ENCODE measurements at places on chromosomes 11 and 22.

- no peaks in the 10 kb centered on the region for H3K27me3 ChIP-seq
- no peaks in the 10 kb centered on the region for H3K36me3 ChIP-seq
- no peaks in the 10 kb centered on the region for H3K4me1 ChIP-seq
- no peak overlapping the region for H3K4me3 ChIP-seq
- DNase-seq = no peak
Measured at GRCh38 chr22:36398601-36399471, 11.1 kb upstream of the MYH9 start.

GRCh38 chr22:46909237-46910030 is 147.0 kb downstream of the TBC1D22A start:
- DNase-seq = no peak
- H3K27me3 ChIP-seq = no peaks in the 10 kb centered on the region
- H3K36me3 ChIP-seq = no peaks in the 10 kb centered on the region
- no peak overlapping the region for H3K27ac ChIP-seq

DNA sequence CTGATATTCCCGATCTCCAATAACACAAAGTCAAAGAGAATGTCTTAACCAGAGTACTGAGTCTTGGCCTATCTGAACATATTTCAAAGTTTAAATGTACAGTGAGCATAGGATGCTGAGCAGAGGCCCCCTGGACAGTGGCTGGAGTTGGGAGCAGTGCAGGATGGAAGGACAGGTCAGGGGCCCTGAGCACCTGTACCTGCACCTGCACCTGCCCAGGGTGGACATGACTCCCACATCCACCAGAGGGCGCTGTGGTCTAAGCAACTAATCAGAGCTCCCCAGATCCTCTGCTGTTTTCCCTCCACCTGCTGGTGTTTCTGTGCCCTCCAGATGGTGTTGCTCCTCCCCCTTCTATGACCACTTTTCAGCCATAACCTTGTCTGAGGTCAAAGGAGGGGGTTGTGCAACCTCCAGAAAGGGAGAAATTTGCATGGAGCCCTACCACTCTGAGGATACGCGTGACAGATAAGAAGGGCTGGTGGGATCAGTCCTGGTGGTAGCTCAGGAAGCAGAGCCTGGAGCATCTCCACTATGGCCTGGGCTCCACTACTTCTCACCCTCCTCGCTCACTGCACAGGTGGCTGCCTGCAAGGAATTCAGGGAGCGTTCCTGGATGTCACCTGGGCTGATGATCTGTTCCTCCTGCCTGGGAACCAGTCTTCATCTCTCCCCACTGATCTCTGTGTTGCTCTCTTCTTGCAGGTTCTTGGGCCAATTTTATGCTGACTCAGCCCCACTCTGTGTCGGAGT is 49.1 kb upstream of the VPREB1 start:
- H3K4me3 ChIP-seq = no peak overlapping the region
- H3K36me3 ChIP-seq = no peaks in the 10 kb centered on the region
- H3K27ac ChIP-seq = no peak overlapping the region

DNA sequence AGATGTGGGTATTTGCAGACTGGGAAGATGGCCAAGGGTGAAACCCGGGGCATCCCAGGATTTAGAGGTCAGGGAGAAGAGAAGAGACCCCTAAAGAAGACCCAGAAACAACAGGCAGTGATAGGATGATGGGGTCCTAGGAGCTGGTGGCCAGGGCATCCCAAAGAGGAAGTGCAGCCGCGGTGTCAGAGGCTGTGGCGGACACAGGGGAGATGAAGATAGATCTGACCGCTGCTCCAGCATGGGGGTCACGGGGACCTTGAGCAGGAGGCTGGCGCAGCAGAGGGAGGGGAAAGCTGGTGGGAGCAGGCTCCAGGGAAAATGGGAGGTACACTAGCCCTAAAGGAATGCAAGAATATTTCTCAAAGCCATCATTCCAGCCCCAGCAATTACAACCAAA is 47.3 kb downstream of the CTTN start:
- H3K27me3 ChIP-seq = no peaks in the 10 kb centered on the region
- H3K4me3 ChIP-seq = no peak overlapping the region
- no peak for DNase-seq

DNA sequence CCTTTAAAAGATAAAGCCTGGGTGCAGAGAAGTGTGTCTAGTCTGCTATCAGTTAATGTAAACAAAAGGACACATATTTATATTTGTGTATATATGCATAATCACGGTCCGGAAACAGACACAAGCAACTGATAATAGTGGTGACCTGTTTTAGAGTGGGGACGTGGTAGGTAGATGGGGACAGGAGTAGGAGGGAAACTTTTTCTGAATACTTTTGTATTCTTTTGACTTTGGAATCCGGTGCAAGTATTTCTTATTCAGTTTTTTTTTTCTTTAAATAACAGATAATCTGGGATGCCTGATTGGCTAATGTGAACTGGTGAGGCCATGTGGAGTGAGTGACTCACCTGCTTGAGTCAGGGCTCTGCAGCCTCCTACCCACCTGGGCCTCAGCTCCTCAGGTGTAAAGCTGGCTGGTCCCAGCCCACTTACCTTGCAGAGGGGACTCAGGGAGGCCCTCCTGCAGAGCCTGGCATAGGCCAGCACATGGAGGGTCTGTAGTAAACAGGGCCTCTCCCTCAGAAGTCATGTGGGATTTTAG is 15.3 kb downstream of the MICAL2 start:
- H3K27me3 ChIP-seq = no peaks in the 10 kb centered on the region
- no peak for DNase-seq
- H3K27ac ChIP-seq = no peak overlapping the region
- H3K4me1 ChIP-seq = no peaks in the 10 kb centered on the region
- H3K4me3 ChIP-seq = no peak overlapping the region
- H3K36me3 ChIP-seq = no peaks in the 10 kb centered on the region

- H3K27me3 ChIP-seq = no peaks in the 10 kb centered on the region
- no peaks in the 10 kb centered on the region for H3K36me3 ChIP-seq
- H3K4me1 ChIP-seq = no peaks in the 10 kb centered on the region
- H3K4me3 ChIP-seq = no peak overlapping the region
Measured at GRCh38 chr22:48198489-48199459, 1436.3 kb downstream of the TBC1D22A start.

DNA sequence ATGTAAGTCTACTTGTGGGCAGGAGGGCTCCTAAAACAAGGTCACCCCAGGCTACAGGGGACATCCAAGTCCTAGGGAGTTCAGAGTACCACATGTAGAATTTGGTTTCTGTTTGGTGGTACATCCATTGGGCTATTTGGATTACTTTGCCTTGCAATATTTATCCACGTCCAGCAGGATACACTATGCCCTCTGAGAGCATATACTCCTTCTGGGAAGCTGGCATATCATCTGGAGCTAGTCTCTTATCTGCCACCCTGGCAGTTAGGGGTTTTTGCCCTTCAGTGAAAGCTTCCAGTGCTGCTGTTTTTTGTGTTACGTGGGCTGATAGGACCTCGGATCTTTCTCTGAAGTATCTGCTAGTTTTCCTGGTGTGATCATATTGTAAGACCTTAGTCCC is 7.3 kb downstream of the LMO2 start:
- H3K36me3 ChIP-seq = no peaks in the 10 kb centered on the region
- no peaks in the 10 kb centered on the region for H3K27me3 ChIP-seq
- no peak for DNase-seq
- H3K4me1 ChIP-seq = no peaks in the 10 kb centered on the region
- no peak overlapping the region for H3K27ac ChIP-seq
- H3K4me3 ChIP-seq = no peak overlapping the region

GRCh38 chr11:76872959-76873827 is 12.5 kb downstream of the ACER3 start:
- no peak for DNase-seq
- no peak overlapping the region for H3K4me3 ChIP-seq
- H3K4me1 ChIP-seq = no peaks in the 10 kb centered on the region
- no peak overlapping the region for H3K27ac ChIP-seq

All from iPS DF 6.9 (cell line).